NCI-H2171 treated with DMSO at 0.1 percent for 48 hours (cell line): ENCODE measurements at places on chromosomes 7 and 10.

GRCh38 chr7:32100407-32100907, 30.2 kb upstream of the PDE1C start:
- DNase-seq = no peak

DNA sequence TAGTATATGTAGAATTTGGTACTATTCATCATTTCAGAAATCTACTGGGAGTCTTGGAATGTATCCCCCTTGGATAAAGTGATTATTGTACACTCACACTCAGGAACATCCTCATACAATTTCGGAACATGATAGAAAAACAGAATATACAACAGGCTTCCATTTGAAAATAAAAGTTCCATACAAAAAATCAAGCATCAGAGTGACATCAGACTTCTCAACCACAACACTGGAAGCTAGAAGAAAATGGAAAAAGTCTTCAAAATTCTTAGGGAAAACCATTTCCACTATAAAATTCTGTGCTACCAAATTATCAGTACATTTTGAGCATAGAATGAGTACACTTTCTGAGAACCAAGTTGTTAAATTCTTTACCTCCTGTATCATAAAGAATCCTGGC, 8.8 kb downstream of the LYZL1 start:
- no peak for DNase-seq

DNA sequence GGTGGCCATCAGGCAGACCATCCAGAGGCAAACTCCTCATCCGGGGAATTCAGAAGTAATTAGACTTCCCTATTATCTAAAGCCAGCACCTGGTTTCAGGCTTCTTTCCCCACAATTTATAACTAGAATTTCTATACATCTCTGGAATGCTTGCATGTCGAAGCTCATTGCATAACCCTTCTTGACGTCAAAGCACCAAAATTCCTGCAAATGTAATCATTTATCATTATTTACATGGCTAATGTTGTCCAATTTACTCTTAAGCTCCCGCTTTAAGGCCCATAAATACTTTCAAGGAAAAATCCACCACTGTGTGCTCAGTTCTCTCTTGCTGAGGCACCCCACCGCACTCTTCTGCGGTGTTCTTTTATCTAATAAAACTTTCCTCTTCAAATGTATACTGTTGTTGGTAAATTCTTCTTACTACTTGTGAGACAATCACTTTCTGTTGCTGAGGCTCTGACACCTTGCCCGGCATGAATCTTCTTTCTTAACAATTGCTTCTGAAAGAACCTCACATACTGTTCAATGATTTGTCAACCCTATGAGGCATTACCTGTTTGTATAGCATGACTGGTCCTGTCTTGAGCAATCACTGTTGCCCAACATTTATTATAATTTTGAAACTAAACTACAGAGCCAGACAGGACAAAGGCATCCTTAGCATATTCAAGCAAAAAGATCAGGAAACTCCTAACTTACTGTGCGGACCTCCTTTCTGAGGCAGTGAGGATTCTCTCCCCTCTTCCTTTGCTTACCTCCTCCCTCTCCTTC, 17.4 kb upstream of the GPR141 start:
- DNase-seq = no peak

- no peak for DNase-seq
Measured at GRCh38 chr7:47407821-47408674, 173.9 kb downstream of the TNS3 start.

DNA sequence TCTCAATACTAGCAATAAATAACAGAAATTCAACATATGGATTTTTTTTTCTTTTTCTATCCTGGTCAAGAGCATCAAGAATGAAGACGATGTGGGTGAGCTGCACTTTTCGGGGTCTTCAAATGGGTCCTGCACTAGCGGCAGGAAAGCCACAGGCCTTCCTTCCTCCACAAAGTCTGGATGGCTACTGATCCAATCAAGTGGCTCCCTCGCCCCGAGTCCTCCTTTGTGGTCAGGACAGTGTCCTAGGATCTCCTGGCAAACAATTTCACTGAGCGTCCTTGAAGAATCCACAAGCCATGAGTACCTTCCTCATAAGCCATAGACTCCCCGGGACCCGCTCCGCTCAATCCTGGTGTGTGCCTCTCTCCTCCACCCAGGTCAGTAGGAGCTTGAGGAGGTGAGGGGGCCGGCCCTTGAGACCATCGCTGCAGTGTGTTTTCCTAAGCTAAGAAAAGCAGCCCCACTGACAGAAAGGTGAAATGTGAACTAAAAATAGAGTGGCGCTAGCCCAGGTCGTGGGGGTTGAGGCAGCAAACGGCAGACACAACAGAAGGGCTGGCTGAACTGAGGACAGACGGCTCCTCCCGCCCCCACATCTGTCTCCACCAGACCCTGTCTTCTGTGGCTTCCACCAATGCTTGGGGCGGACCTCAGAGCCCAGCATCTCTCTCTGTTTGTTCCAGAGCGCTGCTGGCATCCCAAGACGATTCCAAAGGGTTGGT, 202.3 kb downstream of the HERPUD2 start:
- peak; percentile 39 for DNase-seq

DNA sequence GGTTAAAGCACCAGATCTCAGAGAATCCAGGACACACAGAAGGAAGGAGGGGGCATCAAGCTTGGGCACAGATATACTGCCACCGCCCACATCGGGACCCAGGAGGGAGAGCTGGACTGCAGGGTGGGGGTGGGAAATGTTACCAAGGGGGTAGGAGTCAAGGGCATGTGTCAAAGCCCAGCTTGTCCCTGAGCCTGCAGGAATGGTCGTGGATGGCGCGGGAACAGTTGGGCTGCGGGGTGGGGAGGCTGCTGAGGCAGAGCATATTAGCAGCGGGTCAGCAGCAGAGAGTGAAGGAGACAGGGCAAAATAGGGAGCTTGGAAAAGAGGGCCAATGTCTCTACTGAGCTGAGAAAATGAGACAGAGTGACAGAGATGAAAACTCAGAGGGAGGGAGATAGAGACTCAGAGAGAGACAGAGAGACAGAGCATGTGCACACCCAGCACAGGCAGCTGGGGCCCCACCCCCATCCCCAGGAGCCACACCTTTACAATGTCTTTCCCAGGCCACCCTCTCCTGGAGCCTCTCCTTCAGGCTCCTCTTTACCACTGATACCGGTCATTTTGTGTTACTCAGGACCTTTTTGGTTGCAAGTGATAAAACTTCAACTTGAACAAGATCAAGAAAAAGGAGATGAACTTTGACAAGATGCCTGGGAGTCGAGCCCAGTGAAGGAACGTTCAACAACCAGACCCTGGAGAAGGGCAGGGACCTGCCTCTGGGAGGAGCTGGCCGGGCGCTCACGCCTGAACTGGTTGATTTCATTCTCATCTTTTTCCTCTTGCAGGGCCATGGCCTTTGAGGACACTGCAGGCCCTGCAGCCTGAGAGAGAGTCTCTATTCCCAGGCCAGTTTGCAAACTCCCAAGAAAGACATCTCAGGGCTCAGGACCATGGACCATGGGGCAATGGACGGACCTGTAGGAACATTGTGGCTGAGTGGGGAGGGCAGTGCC, 50.0 kb downstream of the AOC1 start:
- DNase-seq = no peak

DNA sequence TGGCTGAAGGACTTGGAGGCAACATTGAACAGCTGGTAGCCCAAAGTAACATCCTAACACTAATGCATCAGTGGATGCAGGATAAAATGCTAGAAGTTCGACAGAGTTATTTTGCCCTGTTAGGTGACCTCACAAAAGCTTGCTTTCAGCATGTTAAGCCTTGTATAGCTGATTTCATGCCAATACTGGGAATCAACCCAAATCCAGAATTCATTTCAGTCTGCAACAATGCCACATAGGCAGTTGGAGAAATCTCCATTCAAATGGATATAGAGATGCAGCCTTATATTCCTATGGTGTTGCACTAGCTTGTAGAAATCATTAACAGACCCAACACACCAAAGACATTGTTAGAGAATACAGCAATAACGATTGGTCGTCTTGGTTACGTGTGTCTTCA, 62.9 kb downstream of the CCSER2 start:
- DNase-seq = no peak

DNA sequence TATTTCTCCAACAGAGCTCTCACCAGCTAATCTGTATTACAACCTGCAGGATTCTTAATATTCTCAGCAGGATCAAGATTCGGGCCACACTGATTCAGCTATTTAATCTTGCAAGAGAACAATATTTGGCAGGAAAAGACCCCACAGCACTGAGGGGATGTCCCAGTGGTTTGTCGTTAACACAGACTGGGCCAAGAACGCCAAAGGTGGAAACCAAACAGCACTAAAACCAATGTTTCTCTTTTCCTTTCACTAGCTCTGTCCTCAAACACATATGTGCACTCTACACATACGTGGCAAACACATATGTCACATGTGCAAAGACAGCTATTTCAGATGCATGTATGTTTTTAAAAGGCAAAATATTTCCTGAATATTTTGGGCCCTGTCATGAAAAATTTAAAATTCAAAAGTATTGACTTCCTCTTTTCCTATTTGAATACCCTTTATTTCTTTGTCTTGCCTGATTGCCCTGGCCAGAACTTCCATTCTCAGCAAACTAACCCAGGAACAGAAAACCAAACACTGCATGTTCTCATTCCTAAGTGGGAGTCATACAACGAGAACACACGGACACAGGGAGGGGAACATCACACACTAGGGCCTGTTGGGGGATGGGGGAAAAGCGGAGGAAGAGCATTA, 51.7 kb upstream of the NEBL start:
- no peak for DNase-seq

- no peak for DNase-seq
Measured at GRCh38 chr10:70315815-70316214, 32.0 kb upstream of the NPFFR1 start.

GRCh38 chr10:70335246-70335613, 47.2 kb downstream of the LRRC20 start:
- no peak for DNase-seq

- DNase-seq = no peak
Measured at GRCh38 chr7:132573251-132573955, 2.9 kb downstream of the PLXNA4 start.

DNA sequence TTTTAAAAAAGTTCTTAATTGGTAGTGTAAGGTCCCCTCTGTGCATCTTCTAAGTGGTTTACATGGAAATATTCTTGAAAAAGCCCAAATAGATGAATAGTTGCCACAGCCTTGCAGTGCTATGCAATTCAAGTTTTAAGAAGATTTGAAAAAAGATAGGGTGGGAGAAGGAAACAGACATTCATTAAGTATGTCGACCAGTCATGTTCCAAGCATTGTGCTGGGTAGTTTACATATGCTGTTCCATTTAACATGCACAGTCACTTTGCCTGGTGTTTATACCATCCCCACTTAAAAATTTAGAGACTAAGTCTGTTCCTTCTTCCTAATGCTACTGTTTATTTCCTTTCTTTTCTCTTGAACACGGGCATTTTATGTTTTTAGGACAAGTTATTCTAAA, 28.1 kb upstream of the NAMPT start:
- no peak for DNase-seq

GRCh38 chr10:75773231-75773780, 341.9 kb downstream of the LRMDA start:
- DNase-seq = no peak

DNA sequence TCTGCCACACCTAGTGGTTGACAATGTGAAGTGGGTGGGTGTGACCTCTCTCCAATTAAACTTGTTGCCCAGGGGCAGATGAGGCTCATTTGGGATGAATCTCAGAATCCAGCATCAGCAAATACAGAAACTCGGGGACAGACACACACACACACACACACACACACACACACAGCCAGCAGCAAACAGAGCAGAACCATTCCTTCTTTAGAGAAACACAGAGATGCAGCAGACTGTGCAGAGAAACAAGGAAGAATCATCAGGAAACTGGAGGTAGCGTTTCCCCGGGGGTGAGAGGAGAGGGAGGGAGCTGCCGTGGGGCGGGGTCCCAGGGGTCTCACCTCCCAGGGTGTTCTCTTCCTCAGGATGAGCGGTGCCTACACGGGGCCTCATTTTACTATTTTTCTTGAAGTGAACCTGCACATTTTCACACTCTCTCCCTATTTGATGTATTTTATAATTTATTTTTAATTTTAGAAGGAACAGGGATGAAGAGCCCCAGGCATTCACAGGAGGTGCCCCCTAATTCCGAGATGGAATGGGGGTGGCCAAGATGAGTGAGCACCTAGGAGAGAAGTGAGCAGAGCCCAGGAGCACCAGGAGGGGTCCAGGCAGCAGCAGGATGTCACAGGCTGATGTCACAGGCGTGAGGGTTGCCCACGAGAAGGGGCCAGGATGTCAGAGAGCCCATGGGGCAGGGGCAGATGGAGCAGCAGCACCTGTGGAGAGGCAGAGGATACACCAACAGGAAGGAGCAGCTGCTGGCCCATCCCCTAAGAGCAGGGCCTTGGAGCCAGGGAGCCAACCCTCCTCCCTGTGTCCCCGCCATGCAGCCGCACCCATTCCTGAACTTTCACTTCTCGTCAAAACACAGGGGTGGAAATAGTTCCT, 85.3 kb upstream of the PPP2R2D start:
- no peak for DNase-seq

DNA sequence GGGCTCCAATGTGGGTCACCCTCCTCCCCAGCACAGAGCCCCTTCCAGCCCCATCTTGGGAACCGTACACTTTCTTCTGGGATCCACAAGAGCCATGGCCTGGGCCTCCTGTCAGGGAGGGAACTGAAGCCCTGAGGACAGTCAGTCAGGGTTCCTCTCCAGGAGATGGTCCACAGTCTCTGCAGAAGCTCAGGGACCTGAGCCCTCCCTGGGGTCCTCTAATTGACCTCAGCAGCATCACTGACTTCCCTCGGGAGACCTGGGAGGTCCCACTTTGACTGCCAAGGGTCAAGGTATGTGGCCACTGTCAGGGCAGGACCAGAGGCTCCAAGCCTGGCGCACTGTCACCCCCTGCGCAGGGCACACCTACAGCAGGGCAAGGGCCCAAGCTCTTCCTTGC, 32.3 kb downstream of the NOD1 start:
- no peak for DNase-seq

GRCh38 chr7:9557853-9558252, 1124.4 kb downstream of the NXPH1 start:
- DNase-seq = no peak

GRCh38 chr10:124256151-124256550, 162.6 kb downstream of the OAT start:
- DNase-seq = no peak

- no peak for DNase-seq
Measured at GRCh38 chr10:132462463-132463332, 65.7 kb downstream of the PWWP2B start.

DNA sequence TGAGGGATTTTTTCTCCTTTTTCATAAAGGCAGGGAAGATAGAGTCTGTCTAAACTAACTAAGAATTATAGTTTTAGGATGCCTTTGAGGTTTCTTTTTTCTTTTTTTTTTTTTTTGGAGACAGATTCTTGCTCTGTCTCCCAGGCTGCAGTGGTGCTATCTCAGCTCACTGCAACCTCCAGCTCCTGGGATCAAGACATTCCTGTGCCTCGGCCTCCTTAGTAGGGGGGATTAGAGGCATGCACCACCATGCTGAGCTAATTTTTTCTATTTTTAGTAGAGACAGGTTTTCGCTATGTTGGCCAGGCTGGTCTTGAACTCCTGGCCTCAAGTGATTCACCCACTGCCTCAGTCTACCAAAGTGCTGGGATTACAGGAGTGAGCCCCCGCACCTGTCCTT, 239.7 kb downstream of the KCND2 start:
- no peak for DNase-seq

GRCh38 chr7:801940-802381, 30.3 kb upstream of the SUN1 start:
- DNase-seq = peak; percentile 62

GRCh38 chr7:44057181-44057848, 8.1 kb downstream of the PGAM2 start:
- DNase-seq = no peak
